COLO829 (cell line): ENCODE measurements at places on chromosomes 13 and 19.

DNA sequence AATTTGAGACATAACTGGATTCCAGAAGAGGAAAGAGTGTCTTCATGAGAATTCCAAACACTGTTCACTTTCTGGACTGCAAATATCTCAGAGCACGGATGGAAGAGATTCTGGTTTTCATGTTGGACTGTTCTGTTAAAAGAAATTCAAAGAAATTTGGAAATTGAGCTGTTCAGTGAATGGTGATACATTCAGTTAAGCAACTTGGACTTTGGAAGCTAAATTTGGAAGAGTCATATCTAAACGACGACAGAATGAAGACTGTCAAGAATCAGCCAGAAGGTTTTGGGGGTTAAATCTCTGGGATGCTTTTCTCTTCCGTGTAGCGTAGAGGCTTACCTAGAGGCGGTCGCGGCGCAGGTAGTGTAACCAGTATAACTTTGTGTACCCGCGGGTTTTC lies 25.6 kb downstream of the SAFB start:
- no peak for DNase-seq

DNA sequence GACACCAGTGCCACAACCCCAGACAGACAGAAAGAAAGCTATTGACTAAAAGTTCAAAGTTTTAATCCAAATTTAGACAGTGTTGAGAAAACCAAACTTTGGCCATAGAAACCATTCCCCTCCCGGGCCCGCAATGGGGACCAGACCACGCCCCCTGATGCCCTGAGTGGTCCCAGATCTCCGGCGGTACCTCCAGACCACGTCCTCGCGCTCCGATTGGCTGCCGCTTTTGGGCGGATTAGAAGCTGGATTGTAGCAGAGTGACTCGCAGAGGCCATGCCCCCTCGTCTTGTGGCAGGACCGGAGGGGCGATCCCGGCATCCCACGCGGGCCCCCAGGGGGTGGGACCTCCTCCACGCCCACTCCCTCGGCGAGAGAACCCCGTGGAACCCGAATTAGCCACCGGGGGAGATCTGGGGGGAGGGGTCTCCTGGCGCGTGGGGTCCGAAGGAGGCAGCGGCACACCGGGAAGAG lies 797 bp upstream of the HSD17B14 start:
- no peak for DNase-seq

DNA sequence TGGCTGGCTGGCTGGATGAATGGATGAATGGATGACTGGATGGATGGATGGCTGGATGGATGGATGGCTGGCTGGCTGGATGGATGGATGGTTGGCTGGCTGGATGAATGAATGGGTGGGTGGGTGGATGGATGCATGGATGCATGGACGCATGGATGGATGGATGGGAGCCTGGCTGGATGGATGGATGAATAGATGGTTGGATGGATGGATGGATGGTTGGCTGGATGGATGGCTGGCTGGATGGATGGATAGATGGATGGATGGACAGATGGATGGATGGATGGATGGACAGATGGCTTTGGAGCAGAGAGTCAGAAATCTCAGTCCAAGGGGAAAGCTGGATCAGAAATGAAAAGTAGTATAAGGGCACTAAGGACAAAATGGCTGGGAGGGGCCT lies 106.4 kb upstream of the SERP2 start:
- no peak for DNase-seq

DNA sequence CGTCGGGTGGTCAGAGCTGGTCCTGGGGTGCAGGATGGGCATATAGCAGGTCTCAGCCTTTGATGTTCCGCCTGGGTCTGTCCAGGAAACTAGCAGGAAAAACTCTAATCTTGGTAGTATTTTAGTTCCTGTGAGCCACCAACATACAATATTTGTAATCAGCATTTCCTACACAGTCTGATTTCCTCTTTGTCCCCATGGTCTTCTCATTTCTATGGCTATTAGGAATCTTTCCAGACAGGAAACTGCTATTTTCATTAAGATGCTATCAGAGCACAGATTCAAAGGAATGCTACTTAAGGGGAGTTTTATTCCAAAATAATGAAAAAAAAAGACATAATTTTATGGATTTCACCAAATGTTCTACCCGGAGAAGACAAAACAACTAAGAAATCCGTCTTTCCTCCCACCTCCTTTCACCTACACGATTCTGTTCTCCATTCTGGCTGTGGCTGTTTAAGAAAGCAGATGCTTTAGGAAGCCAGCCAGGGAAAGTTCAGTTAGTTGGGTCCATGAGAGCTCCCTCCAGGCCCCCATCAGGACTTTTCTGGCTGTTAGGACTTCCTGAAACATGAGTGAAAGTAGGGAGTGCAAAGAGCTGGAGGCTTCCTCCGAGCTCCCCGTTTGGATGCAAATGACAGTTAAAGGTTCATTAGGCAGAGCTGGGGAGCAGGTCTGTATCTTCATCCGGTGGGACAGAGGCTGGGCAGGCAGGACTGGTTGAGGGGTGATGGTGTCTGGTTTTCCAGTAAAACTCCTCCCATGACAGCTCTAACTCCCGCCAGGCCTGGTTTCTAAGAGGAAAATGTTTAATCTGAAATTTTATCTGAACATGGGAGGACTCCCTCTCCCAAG lies 36.3 kb downstream of the SHISA2 start:
- no peak for DNase-seq

- DNase-seq = no peak
Observed at GRCh38 chr19:4684312-4685095, 14.4 kb upstream of the MYDGF start.

DNA sequence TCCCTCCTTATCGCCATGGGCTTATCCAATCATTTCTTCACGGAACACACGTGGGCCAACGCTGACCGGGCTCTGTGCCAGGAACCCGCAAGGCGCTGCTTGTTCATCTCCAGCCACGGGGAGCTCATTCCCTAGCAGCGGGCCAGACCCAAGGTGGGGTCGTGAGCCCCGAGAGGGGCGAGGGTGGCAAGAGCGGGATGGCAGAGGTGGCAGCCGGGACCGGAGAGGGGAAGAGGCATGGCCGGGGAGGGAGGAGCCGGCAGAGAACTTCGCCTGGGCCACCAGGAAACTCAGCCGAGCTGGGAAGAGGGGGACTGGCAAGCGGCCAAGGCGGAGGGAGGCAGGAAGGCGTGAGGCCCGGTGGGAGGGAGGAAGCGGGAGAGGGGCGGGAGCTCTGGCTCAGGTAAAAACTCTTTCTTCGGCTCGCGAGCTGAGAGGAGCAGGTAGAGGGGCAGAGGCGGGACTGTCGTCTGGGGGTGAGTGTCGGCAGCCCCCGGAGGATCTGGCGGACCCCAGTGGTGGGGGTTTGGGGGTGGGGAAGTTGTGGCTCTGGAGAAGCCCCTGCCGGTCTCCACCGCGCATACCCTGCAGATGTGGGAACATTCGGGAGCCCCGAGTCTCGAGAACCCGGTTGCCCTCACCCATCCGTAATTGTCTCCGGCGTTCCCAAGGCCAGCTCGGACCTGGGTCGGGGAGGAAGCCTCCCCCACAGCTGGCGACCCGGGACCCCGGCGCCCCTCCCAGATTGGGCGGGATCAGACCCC lies at the start of gene B3GNT3:
TSS of gene B3GNT3 (plus strand) at position 408 of the 764 bp plus-strand sequence. CDS start 12,670 bp downstream, outside the sequence.
- DNase-seq = no peak

DNA sequence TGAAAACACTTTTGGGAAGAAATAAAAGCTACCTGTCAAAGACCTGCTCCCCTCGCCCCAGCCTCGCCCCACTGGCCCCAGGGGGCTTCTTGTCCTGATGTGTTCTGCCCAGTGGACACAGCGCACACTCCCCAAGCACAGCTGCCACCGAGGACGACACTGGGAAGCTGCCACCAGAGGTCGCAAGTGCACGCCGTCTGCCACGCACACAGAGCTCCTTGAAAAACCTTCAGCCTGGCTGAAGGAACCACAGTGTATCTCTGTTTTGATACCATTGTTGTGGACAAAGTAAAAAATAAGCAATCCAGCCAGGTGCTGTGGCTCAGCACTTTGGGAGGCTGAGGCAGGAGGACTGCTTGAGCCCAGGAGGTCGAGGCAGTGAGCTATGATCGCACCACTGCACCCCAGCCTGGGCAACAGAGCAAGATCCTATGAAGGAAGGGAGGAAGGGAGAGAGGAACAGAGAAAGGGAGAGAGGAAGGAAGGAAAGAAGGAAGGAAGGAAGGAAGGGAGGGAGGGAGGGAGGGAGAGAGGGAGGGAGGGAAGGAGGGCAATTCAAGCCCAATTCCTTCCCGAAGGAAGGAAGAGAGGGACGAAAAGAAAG lies 57.3 kb downstream of the CEBPG start:
- DNase-seq = peak; percentile 75

DNA sequence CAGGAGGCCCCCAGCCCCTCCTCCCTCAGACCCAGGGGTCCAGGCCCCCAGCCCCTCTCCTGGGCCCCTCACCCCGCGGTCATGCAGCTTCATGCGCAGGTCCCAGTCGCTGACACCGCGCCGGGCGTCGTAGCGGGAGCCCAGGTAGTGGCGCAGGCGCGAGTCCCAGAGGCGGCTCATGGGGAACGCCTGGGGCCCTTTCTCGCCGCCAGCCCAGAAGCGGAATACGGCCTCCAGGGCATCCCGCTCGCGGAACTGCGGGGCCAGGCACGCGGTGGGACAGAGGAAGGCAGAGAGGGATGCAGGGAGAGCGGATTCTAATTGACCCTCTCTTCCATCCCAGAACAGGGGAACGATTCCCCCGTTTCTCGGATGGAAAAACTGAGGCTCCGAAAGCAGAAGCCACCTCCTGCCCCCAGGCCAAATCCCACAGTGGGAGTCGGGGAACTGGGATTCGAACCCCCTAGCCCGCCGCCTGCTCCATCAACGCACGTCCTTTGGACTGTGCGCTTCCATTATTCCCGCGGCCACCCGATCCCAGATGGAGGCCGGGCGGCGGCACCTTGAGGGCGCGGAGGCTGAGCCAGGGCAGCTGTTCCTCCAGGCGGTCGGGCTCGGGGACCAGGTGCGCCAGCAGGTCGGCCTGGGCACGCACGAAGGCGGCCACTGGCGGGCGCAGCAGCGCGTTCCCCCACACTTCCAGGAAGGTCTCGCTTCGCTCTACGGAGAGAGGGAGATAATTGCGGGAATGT lies 4.2 kb upstream of the TNNI3 start:
- no peak for DNase-seq

GRCh38 chr13:75771818-75772217 lies 135.7 kb downstream of the LMO7 start:
- DNase-seq = peak; percentile 20

DNA sequence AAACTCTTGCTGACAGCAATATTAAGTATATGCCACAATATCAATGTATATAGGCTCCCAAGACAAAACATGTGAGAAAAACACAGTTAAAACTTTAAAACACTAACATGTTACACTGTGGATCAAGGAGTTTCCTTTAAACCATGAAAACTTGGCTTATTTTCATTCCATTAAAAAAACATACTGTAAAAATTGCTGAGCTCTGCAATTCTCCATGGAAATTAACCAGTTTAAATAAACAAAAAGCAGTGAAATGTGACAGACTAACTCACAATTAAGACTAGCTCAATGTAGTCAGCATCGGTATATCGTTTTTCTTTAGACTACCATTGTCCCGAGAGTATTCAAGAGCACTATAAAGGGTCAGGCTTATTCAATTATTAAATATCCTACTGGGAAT lies 930.5 kb upstream of the SLITRK1 start:
- no peak for DNase-seq

DNA sequence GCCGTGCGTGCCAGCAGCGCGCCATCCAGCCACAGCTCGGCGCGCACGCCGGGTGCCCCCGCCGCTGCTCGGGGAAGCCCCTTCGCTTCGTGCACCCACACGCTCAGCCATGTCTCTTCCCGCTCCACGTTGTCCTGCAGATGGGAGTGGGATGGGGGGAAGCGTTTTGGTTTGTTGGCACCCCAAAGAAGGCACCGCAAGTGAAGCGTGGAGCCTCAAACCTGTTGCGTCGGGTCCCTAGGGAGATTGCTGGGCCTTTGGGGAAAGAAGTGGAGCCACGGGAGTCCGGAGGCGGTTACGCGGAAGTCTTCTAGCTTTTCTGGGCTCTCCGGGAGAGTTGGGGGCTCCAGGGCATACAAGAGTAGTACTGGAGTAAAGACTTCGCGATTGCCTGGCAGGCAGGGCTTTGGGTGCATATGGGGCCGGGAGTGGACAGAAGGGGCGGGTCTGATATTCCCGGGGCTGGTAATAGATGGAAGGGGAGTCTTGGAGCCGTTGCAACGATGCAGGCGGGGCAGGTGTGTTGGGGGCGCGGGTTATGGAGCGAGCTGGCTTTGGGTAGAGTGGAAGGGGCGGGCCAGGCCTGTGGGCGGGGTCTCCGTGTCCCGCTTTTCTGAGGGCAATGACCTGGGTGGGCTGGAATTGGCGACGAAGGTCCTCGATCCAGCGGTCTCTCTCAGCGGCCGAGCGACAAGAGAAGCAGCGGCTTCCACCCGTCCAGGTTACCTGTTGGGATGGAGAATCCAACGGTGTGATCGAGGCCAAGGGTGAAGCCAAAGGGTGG lies 6.5 kb downstream of the RASAL3 start:
- no peak for DNase-seq

DNA sequence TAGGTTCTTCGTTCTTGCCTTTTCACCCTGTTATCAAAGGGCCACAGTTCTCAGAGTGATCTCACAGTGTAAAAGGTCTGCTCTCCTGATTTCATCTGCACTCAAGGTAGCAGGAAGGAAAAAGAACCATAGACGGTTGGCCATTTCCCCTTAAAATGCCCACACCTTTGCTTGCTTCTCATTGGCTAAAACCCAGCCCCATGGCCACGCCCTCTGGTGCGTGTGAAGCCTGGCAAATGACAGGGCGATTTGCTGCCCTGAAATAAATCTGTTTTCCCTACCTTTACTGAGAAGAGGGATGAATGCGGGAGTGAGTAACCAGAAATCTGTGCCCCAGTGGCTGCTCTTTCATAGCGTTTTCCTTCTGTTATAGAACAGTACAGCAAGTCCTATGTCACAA lies 269.3 kb downstream of the POU4F1 start:
- no peak for DNase-seq

DNA sequence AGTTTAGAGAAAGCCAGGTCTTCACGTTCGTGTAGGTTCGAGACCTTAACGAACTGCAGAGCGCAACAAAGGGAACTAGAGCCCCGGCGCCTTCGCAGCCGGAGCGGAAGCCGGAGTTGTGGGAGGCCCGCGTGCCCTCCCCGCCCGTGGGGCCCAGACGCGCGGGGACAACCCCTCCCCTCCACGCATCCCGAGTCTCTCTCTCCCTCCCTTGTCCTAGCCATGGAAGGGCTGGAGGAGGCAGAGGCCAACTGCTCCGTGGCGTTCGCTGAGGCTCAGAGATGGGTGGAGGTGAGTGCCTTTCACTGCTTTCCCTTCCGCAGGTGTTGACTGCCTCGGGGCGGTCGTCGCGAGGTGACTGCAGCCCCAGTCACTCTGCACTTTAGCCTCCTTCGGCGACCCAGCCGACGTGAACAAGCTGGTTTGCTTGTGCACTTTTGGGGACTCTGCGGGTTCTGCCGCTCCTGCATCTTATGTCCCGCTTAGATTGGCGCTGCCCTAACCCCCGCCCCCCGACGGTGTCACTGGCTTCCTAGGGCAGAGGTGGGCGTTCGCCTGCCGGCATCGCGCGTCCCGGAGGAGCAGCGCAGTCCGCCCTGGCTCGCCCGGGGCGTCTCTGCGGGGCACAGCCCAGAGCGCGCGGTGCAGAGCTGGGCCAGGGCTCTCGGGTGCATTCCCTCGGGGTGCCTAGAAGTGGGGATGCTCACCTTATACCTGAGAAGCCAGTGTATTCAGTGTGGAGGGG lies 478 bp downstream of the LMO7 start:
- DNase-seq = no peak
